ENCODE measurements at places on chromosomes 11 and 22. TPM values are rescaled to one million over a fixed set of nuclear protein-coding genes. Genes with fewer than 3 reads are reported as not detected.

DNA sequence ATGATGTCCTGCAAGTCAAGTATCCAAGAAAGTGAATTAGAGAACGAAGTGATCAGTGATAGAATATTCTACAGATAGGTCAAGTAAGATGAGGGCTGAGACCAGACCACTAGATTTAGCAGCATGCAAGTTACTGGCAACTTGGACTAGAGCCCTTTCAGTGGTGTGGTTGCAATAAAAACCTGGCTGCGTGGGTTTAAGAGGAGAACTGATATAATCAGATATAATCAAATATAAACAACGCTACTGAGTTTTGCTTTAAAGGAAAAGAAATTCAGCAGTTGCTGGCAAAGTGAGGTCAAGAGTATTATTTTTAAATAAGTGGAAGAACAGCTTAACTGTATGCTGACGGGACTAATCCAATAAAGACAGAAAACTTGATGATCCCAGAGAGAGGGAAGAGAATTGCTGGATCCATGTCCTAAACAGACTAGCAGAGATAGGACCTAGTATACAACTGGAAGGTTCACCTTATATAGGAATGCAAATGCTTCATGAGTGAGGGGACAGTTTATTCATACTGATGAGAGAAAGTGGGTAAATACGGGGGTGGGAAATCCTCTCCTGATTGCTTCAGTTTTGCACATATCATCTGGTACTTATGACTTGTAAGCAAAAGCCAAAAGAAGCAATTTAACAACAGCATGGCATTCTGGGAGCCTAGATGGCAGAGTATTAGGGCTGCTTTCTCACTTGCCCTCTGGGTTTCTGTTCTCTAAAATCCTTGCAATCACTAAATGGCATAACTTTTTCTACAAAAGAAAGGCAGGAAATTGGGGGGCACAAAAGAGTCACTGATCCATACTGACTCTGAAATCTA is 146.2 kb downstream of the RBFOX2 start:
- peak; percentile 36 for DNase-seq

- no peak for DNase-seq
Measured at GRCh38 chr11:13644997-13645687, 23.3 kb upstream of the FAR1 start.

GRCh38 chr22:44091021-44091721 is 67.1 kb downstream of the PARVB start:
- DNase-seq = peak; percentile 18

GRCh38 chr11:46706886-46707285 is 6.1 kb downstream of the ZNF408 start:
- no peak for DNase-seq

- no peak for DNase-seq
Measured at GRCh38 chr22:28883657-28883916, 215 bp downstream of the ZNRF3 start.

GGT5 gene
- total RNA-seq = 4.4 TPM

- DNase-seq = no peak
Measured at GRCh38 chr22:17982572-17983141, 41.7 kb downstream of the MICAL3 start.

LIN7C gene
- 33.2 TPM for total RNA-seq

DNA sequence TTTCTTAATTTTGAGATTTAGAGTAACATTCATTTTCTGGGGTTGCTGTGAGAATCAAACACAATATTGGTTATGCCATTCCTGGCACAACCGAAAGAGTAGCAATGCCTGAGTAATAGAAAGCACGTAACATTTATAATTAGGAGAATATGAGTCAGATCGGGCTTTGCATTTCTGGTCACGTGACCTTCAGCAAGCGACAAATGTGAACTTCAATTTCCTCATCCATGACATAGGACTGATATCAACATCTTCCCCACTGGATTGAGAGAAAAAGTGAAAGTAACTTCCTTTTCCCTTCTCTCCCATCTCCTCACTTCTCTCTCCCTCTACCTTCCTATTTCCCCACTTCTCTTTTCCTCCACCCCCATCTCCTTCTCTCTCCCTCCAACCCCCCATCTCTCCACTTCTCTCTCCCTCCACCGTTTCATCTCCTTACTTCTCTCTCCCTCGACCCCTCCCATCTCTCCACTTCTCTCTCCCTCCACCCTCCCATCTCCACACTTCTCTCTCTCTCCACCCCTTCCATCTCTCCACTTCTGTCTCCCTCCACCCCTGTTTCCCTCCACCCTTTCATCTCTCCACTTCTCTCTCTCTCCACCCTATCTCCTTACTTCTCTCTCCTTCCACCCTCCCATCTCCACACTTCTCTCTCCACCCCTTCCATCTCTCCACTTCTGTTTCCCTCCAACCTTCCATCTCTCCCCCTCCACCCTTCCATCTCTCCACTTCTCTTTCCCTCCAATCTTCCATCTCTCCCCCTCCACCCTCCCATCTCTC is 33.5 kb upstream of the CAT start:
- DNase-seq = peak; percentile 43

ZP1 gene
- total RNA-seq = not detected

DNA sequence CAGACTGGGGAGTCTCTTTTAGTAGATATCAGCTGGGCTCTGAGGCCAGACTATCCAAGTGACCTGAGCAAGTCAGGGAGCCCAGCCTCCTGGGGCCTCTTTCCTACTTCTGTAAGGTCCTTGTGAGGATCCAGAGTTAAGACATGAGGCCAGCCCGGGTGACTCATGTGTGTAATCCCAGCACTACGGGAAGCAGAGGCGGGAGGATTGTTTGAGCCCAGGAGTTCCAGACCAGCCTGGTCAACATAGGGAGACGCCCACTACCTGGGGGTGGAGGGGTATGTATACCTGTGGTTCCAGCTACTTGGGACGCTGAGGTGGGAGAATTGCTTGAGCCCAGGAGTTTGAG is 36.9 kb upstream of the POLA2 start:
- peak; percentile 70 for DNase-seq

GRCh38 chr11:130580372-130580771 is 131.9 kb downstream of the ADAMTS15 start:
- peak; percentile 97 for DNase-seq

- peak; percentile 76 for DNase-seq
Measured at GRCh38 chr11:58334708-58335107, 24.2 kb downstream of the OR5B17 start.

TALDO1 gene
- 146 TPM for total RNA-seq

DNA sequence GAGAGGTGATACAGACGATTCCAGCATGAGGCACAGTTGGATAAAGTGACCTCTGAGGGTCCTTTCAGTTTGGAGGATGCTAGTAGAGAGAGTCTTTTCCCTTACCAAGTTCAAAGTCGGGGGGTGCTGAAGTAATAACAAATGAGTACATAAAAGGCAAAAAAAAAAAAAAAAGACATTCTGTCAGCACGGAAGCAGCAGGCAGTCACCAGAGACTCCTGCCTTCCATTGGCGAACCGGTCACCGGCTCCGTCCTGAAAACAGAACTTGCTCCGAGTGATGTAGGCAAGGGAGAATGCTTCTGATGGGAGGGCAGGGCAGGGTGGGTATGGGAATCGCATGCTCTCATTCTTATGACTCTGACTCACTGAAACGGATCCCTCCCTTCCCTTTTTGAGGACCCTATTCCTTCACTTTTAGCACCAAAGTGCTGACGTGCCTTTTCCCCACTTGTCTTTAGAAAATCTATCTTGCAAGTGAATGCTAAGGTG is 65.9 kb downstream of the PRR5L start:
- peak; percentile 71 for DNase-seq

DNA sequence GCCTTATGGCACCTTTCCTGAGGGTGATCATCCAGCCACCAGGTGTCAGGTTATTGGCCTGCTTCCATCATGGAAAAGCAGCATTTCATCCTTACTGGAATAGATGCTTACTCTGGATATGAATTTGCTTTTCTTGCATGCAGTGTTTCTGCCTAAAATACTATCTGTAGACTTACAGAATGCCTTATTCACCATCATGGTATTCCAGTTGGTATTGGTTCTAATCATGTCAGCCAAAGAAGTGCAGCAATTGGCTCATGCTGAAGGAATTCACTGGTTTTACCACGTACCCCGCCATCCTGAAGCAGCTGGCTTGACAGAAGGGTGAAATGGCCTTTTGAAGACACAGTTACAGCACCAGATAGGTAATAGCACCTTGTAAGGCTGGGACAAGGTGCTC is 194.2 kb downstream of the AASDHPPT start:
- peak; percentile 37 for DNase-seq

PANX3 gene
- not detected for total RNA-seq

DNA sequence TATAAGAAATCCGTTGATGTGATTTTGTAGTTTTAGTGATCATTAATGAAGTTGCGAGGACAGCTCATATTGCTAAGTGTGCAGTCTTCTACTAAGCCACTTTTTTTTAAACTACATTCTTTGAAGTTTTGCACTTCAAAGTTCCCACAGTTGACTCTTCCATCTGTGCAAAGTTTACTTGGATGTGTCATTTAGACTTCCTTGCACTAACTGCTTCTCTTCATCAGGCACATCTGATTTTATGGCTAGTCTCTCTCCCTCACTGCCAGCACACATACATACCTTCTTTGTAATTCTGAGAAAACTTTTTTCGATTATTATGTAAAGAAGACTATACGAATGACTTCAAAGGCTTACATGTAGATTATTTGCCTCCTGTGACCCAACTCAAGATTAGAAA is 250.0 kb downstream of the DYNC2H1 start:
- no peak for DNase-seq

- peak; percentile 63 for DNase-seq
Measured at GRCh38 chr11:102850973-102851745, 7.8 kb upstream of the MMP3 start.

ANKK1 gene
- not detected for total RNA-seq

- peak; percentile 79 for DNase-seq
Measured at GRCh38 chr22:42621505-42622002, 6.9 kb upstream of the POLDIP3 start.

DNA sequence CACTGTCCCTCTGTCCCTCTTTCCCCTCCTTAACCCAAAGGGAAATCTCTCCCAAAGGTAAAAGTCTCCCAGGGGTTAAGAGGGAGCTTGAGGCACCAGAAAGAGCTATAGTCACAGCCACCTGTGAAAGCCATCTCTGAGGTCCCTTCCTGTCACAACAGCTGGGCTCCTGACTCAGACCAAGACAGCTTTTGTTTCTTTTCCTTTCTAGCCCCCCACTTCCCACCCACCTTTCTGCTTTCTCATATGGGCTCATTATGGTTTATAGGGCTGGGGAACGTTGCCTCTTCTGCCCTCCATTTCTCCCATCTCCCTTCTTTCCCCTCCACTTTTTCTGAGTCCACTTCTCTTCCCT is 19.1 kb downstream of the MIF start:
- DNase-seq = no peak

DNA sequence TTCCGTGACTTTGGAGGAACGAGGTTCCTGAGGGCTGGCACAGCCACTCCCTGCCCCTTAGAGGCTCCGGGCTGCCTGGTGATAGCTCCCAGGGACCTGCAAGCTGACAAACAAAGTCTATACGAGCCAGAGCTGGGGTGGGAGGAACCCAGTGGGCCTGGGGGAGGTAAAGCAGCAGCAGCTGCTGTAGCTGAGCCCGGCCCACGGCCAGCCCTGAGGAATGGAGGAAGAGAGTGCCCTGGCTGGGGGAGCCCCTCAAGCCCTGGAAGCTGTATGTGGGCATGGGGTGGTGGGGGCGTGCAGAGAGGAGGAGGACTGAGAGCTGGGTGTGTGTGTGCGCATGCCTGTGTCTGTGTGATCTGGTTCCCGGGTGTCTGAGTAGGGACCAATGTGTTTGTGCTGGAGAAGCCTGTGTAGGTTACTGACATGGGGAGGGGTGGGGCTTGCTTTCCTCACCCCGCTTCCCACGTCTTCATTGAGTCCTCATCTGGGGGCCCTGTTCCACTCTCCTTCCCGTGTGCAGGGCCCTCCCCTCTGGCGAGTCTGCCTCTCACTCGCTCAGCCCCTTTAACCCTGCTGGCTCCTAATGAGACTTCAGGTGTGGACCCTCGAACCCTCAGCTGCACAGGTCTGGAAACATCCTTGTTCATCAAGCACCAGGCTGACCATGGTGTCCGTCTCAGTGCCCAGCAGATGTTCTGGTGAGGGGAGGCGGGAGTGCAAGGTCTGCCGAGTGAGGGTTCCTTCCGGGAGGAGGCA is 10.8 kb downstream of the ST3GAL4 start:
- DNase-seq = no peak

GRCh38 chr11:112967082-112967481 is 5.9 kb downstream of the NCAM1 start:
- no peak for DNase-seq

DNA sequence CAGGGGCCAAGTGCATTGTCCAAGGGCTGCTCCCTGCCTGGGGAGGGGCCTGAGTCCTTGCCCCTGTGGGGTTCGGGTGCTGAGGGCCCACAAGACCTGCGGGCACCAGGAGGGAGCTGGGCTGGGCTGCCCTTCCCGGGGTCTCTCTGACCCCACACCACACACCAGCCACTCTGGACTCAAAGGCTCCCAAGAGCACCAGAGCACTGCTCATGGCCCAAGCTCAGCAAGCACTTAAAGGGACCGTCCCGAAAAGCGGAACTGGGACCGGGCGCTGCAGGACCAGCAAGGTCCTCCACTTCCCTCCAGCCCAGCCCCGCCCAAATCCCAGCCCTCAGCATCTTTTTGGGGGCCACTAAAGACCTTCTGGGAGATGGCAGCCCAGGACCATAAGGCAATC is 5.3 kb downstream of the LSP1 start:
- DNase-seq = no peak

DNA sequence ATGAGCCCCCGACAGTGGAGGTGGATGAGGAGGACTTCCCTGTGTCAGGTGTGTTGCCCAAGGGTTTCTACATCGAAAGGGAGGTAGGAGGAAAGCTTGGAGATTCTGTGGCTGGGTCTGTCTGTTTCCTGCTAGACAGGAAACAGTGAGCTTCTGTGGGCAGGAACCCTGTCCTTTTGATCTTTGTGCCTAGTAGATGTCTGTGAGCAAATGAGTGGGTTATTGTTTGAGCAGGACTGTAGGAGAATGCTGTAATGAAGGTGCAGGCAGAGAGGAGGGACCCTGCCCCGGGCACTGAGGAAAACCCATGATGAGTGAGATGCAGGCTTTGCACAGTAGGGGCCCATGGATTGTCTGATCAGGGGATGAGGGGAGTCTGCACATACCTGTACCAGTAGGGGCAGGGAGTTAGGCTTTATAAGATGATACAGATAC is 14.0 kb downstream of the USP35 start:
- DNase-seq = no peak

GRCh38 chr11:132237781-132238180 is 867.4 kb downstream of the NTM start:
- no peak for DNase-seq

C11orf54 gene
- 30.6 TPM for total RNA-seq

- DNase-seq = peak; percentile 99
Measured at GRCh38 chr11:69075421-69076128, 26.8 kb downstream of the TPCN2 start.

DNA sequence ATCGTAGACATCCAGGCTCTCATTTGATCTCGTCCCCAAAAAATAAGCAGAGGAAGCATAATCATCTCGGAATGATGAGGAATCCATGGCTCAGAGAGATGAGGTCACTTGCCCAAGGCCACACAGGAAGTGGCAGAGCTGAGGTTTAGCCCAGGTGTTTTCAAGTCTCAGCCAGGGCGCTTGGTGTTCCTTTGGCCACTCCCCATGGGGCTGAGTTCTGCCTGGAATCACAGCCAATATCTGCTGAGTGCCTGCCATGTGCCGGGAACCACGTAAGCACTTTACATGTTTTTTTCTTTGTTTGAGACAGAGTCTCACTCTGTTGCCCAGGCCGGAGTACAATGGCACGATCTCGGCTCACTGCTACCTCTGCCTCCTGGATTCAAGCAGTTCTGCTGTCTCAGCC is 29.5 kb upstream of the MYH9 start:
- no peak for DNase-seq
